ENCODE measurements at places on chromosomes 2 and 18. TPM values are rescaled to one million over a fixed set of nuclear protein-coding genes. Genes with fewer than 3 reads are reported as not detected.

C2orf78 gene
- total RNA-seq, result not detected

DNA sequence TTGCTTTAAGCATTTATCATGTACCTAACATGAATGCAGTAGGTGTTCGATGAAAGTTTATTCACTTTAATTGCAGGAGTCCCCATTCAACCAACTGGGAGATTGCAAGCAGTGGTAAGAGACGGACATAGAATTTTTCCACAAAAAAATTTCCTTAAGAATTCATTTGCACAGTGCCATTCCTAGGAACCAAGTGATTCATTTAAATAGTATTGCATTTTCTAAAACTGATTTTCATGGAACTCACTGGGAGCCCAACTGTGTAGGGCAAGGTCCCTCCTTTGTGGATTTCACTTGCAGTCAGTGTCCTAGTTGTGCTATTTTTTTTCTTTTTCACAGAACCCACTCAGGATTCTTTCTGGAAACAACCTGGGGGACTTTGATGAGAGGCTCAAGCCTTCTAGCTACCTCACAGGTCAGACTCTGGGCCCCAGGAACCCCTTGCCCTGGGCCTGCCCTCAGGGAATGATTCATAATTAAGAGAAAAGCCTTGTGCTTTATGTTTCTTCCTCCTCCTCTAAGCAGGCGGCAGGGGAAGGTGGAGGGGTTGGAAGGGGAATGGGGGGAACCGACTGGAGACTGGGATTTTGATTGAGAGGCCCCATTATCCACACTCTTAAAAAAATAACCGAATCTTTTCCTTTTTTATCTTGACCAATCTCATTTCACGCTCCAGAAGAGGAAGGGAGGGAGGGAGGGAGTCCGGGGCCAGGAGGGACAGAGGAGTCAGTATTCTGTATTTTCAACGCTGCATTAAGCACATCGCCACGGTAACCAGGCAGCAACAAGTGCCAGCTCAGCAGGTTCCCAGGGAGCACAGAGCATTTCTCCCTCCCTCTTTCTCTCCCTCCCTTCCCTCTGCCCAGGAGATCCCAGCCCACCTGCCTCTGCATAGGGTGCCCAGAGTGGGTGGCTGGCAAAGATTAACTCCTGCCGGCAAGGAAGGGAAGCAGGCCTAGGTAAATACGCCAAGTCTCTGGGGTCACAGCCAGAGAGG lies 51.8 kb downstream of the PSD4 start:
- DNase-seq, result no peak

DNA sequence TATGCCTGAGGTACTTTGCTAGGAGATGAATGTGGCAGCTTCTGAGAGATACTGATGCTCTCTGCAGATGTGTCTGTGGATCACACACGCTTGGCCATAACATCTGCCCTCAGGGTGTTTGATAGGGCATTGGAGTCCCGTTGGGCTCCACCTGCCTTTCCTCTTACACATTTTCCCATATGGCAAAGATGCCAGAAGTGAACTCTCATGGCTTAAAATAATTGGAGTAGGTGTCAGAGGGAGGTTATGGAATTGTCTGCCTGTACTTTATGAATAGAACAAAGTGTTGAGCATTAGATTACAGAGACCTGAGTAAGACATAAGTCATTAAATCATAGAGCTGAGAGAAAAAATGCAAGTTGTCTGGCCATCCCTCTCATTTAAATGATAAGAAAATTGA lies 75.3 kb upstream of the PNPT1 start:
- no peak for DNase-seq

IL36G gene
- total RNA-seq, result not detected

DNA sequence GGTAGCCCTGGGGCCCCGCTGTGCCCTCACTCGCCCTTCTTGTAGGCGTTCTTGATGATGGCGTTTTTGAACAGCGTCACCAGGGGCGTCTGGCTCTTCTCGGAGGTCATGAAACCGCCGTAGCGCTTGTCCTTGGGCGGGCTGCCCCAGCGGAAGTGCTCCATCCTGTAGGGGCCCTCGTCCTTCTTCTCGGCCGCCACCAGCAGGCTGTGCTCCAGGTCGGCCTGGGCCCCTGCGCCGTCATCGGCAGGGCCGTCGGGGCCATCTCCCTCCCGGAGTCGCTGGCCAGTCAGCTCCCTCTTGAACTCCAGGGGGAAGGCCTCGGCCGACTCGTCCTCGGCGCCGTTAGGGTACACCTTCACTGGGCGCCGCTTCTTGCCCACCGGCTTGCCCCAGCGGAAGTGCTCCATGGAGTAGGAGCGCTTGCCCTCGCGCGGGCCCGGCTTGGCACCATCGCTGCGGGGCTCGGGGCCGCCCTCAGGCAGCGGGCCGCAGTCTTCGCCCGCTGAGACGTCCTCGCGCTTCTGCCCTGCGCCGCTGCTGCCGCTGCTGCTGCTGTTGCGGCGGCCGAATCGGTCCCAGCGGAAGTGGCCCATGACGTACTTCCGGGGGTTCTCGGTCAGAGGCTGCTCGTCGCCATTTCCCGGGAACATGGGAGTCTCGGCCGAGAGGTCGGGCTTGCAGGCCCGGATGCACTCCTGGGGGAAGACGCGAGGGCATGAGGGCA lies 7.2 kb downstream of the POMC start:
- DNase-seq, result peak; percentile 61

GRCh38 chr2:205169464-205169863 lies 512.8 kb upstream of the NRP2 start:
- DNase-seq, result no peak

DNA sequence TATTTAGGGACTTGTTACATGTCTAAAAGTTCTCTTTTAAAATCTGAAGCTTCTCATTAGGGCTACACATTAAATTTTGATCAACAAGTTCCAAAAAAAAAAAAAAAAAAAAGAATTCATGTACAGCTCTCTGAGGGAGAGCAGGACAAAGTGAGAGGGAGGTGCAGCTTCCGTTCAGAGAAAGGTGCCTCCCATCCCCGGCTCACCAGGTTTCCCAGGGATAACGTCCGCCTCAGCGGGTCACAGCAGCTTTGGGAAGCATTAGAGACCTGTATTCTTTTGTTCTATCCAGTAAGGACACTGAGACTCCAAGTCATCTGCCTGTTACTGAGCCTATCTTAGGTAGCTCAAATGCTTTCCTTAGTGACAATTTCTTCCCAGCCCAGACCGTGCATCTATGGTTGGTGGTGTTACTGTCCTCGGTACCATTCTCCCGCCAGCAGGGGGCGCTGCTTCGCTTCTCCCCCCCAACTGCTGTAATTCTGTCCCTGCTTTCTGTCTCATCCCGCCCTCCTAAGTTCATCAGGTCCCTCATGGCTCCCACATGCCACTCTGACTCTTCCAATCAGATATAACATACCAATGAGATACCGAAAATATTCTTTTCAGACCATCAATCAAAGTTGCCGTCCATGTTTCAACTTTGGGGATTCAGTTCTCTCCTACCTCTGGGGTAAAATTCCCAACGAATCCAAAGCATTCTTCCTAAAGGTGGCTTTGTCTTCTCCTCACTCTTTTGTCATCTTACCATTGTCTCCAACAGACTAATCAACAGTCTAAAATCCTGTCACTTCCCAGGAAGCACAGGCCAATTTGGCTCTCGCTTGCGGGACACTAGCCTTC lies 466.5 kb downstream of the METTL4 start:
- no peak for DNase-seq

DLX1 gene
- not detected for total RNA-seq

RUFY4 gene
- total RNA-seq, result 0.53 TPM

DNA sequence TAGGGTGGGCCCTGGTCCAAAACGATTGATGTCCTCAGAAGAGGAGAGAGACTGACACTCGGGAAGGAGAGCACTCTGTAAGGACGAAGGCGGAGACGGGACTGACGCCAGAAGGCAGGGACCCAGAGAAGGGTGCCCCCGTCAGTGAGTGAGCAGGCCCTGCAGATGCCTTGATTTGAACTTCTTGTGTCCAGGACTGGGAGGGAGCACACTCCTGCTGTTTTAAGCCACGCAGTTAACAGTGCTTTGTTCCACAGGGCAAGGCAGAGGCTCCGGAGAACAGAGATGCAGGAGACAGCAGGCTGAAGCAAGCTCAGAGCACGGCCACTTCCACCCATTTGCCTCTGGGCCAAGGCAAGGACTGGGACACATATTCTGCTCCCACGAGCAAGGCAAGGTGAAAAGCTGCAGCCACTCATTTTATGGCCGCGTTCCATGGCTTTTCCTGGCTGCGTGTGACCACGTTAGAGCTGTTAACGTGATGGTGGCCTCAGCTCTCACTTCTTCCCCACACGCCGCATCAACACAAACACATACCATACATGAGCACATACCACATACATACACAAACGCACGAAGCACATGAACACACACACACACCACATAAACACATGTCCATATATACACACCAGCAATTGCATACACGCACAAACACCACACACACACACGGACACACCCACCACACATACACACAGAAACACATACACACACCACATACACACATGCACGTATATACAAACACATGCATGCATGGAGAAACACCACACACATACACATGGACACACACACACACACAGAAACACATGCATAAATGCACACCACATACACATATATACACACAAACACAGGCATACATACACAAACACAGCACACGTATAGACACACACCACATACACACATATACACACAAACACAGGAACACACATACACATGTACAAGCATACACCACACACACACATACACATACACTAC lies 521.0 kb upstream of the MYT1L start:
- no peak for DNase-seq

DNA sequence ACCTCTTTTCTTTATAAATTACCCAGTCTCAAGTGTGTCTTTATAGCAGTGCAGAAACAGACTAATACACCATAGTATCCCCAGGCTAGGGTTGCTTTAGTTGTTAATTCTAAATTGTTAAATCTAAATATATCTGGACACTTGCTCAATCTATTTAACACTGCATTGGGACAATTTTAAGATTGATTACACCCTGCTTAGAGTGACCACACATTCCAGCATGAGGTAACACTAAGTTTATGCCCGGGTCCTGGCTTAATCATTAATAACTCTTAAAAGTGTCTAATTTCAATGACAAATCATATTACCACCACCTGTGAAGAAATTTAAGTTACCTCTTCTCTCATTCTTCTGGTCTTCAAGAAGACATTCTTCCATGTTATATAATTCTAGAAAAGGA lies 131.4 kb downstream of the ZNF385B start:
- no peak for DNase-seq

- no peak for DNase-seq
Measured at GRCh38 chr2:27627963-27628766, 647 bp downstream of the CCDC121 start.

- DNase-seq, result no peak
Measured at GRCh38 chr2:12515871-12516270, 200.9 kb upstream of the TRIB2 start.

DNA sequence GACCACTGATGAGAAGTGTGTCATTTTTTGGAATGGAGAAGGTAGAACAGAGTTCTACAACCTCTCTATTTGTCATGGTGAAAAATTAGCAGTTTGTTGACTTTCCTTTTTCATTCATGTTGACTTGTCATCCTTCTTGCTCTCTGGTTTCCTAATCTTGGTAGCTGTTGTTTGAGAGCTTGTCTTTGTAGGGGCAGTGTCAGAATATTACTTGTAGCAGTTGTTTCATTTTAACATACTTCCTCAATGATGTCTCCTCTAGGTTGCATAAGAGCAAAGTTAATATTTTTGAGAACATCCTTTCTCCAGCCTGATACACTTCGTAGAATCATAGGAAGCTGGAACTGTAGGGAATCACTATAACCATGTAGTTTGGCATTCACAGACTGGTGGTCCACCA lies 368.2 kb upstream of the FANCL start:
- no peak for DNase-seq

TMEM169 gene
- total RNA-seq, result 0.40 TPM

- DNase-seq, result no peak
Measured at GRCh38 chr18:48852292-48852691, 98.5 kb downstream of the SMAD7 start.

GRCh38 chr2:180516232-180516631 lies 464.2 kb upstream of the UBE2E3 start:
- no peak for DNase-seq

GRCh38 chr2:67782443-67782842 lies 280.4 kb downstream of the C1D start:
- no peak for DNase-seq

DNA sequence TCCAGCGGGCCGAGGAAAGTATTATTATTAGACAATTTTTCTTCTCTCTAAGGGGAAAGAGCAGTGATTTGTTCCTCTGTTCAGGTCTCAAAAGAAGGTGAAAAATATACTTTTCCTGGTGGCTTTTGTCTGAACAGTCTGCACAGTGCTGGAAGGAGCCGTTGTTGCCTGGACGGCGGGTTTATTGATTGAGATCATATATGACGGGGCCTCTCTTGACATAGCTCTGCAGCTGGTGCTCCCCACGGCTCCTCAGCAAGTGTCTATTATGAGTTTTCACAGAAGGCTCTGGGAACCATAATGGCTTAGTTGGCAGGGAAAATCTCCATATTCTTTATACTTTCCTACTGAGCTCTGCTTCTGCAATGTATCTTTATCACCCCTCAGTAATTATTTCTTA lies 42.9 kb downstream of the FSHR start:
- DNase-seq, result no peak

GRCh38 chr2:137302957-137303356 lies 537.6 kb downstream of the THSD7B start:
- DNase-seq, result no peak

DNA sequence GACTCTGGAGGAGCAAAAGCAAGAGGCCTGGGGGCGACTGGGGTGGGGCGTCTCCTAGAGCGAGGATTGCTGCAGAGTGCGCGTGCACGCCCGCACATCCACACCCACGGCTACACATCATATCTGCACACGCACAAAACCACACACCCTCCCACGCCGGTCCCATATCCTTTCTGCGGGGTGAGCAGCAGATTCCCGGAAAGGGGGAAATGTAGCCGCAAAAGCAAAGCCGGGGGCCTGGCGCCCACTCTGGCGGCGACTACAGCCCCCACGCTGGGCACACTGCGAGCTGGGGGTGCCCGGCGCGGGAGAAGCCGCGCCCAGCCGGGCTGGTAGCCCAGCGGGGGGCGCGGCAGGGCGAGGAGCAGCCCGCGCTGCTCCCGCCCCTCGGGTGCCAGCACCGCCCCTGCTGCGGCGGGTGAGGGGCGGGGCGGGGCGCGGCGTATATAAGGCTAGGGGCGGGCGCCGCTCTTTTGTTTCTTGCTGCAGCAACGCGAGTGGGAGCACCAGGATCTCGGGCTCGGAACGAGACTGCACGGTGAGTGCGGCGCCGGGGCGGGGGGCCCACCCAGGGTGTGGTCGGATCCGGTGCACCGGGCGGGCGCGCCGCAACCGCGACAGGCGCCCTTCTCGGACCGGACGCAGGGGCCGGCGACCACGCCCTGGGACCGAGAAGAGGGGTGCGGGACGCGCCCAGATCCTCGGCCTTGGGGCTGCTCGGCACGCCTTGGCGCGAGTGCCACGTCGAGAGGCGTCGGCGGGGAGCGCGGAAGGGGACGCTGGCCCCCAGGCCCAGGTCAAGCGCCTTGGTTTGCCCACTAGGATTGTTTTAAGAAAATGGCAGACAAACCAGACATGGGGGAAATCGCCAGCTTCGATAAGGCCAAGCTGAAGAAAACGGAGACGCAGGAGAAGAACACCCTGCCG lies at the start of gene TMSB10:
Gene TMSB10 (plus strand): TSS at position 476 of the 927 bp plus-strand sequence.
- DNase-seq, result peak; percentile 94
